Calu3 (cell line): ENCODE measurements at places on chromosomes 11 and 22. TPM values are rescaled to one million over a fixed set of nuclear protein-coding genes. Genes with fewer than 3 reads are reported as not detected.

DNA sequence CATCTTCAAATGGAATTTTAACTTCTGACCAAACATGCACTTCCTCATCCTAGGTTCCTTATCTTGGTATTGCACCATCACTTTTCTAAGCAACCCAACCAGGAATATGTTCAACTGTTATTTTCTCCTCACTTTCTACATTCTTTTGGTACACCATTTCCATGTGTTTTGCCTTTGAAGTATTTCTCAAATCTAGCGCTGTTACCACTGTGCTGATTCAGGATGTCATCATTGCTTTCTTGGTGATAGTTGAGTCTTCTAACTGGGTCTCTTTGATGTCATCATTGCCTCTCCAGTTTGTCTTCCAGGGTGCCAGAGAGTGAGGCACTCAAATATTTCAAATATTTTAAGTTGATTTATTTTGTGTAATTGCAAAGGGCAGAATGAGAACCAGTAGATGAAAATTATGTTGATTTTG lies 47.5 kb downstream of the HORMAD2 start:
- DNase-seq: no peak

GRCh38 chr11:24900514-24900913 lies 403.7 kb downstream of the LUZP2 start:
- DNase-seq: no peak

DNA sequence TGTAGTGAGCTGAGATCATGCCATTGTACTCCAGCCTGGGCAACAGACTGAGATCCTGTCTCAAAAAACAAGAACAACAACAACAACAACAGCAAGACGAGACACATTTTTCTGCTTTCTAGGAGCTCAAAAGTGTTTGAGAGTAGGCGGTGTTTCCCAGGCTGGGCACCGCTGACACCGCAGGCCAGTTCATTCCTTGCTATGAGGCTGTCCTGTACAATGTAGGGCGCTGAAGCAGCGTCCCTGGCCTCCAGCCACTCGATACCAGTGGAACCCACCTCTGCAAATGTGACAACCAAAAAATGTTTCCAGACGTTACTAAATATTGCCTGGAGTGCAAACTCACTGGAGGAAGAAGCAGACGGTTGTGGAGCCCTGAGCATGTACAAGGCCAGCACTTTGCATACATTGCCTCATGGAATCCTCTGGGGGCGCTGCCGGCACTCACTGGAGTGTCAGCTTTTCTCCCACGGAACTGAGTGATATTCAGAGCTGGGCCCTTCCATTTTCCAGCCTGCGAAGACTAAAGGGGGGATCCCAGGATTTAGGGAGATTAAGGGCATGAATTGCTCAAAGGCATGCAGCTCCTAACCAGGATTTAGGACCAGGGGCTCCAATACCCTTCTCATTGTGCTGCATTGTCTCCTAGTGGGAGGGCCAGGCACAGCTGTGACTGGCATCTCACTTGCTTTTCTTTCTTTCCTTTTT lies 5.8 kb upstream of the MIEF1 start:
- DNase-seq: peak; percentile 64

The LYVE1 gene
- total RNA-seq: not detected in 2 replicates

- DNase-seq: no peak
These were observed 19.8 kb downstream of the TPST2 start for GRCh38 chr22:26570115-26570514.

The TUBA8 gene
- total RNA-seq: 2.4 and 2.6 TPM in 2 replicates
